Thymus (tissue), 14 donors: ENCODE measurements at places on chromosomes 11 and 22.
A peak's percentile ranks its signal among the peaks of the same experiment; 100 is the strongest.

GRCh38 chr11:35013514-35014233 lies 97.3 kb downstream of the PDHX start:
- H3K4me1 ChIP-seq, result peaks cover 7% of the 10 kb centered on the region
- H3K36me3 ChIP-seq, result no peaks in the 10 kb centered on the region
- H3K27me3 ChIP-seq, result no peaks in the 10 kb centered on the region
- no peak overlapping the region for H3K4me3 ChIP-seq
- DNase-seq, result no peak

DNA sequence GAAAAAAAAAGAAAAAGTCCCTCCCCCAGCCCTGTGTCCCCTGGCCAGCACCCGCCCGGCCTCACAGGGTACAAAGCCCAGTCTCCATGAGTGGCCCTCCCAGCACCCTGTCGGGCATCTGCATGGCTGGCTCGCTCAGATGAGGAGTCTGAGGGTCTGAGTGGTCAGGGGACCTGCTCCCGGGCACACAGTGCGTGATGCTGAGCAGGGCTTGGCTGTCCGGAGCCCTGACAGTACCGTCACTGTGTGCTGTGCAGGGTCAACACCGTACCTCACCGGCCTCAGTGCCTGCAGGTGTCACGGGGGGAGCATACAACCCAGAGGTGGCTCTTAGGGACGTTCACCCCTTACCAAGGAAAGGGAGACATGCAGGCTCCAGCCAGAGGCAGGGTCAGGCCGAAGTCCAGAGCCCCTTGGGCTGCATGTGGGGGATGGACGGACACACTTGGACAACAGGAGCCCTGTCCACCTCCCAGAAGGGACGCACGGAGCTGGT lies 3.6 kb upstream of the PLXNB2 start:
- H3K4me1 ChIP-seq, result peaks cover 39% of the 10 kb centered on the region
- no peaks in the 10 kb centered on the region for H3K36me3 ChIP-seq
- H3K27me3 ChIP-seq, result peaks cover 32% of the 10 kb centered on the region
- H3K27ac ChIP-seq, result no peak overlapping the region

GRCh38 chr11:110147962-110148709 lies 54.9 kb downstream of the ZC3H12C start:
- no peaks in the 10 kb centered on the region for H3K36me3 ChIP-seq
- H3K27ac ChIP-seq, result no peak overlapping the region
- H3K4me3 ChIP-seq, result no peak overlapping the region

DNA sequence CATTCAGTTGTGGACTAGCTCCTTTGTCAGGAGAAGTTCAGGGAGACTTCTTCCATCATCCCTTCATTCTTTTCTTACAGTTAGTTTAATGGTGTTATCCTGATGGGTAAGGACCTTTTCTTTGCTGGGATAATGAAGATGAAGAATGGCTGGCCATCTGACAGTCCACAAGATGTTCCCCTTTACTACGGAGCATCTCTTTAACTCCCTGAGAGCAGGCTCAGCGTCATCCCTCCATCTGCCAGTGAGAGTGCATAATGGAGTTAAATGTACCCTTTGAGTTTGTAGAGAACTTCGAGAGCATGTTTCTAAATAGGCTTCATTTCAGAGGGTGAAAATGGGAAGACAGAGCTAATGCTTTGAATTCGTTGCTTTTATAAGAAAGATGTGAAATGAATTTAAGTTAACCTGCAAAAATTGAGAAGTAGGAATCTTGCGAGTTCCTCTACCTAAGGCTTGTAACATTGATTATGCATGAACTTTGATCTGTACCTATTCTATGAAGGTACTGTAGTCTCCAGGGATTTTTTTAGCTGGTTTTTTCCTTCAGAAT lies 1.7 kb downstream of the EP300 start:
- H3K4me1 ChIP-seq, result peaks cover 14% of the 10 kb centered on the region
- no peaks in the 10 kb centered on the region for H3K27me3 ChIP-seq
- peak; percentile 46 for DNase-seq
- peak overlapping the region; percentile 92 for H3K4me3 ChIP-seq

- no peak overlapping the region for H3K4me3 ChIP-seq
- no peaks in the 10 kb centered on the region for H3K36me3 ChIP-seq
- H3K27ac ChIP-seq, result no peak overlapping the region
These were observed 135.6 kb downstream of the RAB38 start for GRCh38 chr11:88039476-88040147.

GRCh38 chr22:24379536-24379935 lies 47.9 kb upstream of the ADORA2A start:
- H3K4me3 ChIP-seq, result no peak overlapping the region
- H3K4me1 ChIP-seq, result no peaks in the 10 kb centered on the region
- H3K27ac ChIP-seq, result no peak overlapping the region
- no peak for DNase-seq

DNA sequence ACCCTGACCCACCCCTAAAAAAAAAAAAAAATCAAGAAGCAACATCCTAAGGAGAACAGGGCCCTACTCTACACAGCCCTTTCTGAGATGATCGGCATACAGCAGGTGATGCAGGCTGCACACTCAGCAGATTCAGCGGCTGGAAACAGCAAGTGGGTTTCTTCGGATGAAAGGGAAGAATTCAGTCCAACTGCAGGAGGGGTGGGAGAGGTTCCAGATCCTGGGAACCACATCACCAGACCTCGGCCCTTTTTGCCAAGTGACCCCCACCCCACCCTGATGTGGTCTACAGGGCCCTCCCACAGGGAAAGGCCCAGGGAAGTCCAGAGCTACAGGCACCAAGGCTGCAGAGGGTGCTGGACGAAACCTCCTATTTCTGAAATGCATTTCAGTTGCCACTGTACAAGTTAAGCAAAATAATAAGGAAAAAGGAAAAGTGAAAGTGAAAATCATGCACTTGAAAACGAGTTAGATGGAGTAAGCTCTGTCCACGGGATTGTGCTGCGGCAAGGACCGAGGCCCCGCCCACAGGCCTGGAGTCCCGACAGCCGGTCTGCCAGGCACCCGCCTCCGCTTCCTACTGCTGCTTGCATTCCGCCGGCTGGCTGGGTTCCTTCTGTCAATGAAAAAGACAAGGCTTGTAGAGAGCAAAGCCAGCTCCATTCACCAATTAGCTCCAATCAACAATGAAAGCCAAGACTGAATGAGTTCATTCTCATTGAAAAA lies 16.0 kb upstream of the PHLDA2 start:
- peaks cover 3% of the 10 kb centered on the region for H3K4me1 ChIP-seq
- H3K27me3 ChIP-seq, result no peaks in the 10 kb centered on the region
- H3K4me3 ChIP-seq, result no peak overlapping the region
- no peak overlapping the region for H3K27ac ChIP-seq
- H3K36me3 ChIP-seq, result peaks cover 52% of the 10 kb centered on the region
- DNase-seq, result peak; percentile 41

DNA sequence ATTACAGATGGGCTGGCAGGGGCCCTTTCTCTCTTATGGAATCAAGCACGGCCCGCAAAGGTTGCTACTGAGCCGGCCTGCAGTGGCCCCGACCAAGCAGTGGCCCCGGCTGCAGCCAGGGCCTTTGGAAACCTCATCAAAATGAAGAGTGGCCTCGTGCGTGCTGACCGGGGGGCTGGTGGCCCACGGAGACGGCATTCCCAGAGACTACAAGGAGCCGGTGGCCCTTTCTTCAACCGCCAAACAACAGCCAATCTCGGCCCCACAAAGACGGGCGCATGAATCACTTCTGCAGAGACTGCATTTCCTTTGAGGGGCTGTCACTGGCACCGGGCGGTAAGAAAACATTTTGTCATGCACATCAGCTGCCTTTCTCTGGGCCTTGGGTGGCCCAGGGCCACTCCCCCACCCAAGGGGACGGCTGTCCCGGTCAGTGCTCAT lies 43.1 kb upstream of the FGF3 start:
- no peaks in the 10 kb centered on the region for H3K27me3 ChIP-seq
- no peak overlapping the region for H3K4me3 ChIP-seq
- DNase-seq, result no peak
- no peak overlapping the region for H3K27ac ChIP-seq
- H3K36me3 ChIP-seq, result no peaks in the 10 kb centered on the region

- H3K4me3 ChIP-seq, result no peak overlapping the region
- H3K4me1 ChIP-seq, result no peaks in the 10 kb centered on the region
- H3K27ac ChIP-seq, result no peak overlapping the region
- no peak for DNase-seq
- no peaks in the 10 kb centered on the region for H3K27me3 ChIP-seq
These were observed 756.6 kb upstream of the API5 start for GRCh38 chr11:42555190-42555589.

GRCh38 chr11:44708523-44709280 lies 18.1 kb upstream of the TSPAN18 start:
- no peaks in the 10 kb centered on the region for H3K27me3 ChIP-seq
- no peak overlapping the region for H3K4me3 ChIP-seq
- H3K4me1 ChIP-seq, result no peaks in the 10 kb centered on the region

DNA sequence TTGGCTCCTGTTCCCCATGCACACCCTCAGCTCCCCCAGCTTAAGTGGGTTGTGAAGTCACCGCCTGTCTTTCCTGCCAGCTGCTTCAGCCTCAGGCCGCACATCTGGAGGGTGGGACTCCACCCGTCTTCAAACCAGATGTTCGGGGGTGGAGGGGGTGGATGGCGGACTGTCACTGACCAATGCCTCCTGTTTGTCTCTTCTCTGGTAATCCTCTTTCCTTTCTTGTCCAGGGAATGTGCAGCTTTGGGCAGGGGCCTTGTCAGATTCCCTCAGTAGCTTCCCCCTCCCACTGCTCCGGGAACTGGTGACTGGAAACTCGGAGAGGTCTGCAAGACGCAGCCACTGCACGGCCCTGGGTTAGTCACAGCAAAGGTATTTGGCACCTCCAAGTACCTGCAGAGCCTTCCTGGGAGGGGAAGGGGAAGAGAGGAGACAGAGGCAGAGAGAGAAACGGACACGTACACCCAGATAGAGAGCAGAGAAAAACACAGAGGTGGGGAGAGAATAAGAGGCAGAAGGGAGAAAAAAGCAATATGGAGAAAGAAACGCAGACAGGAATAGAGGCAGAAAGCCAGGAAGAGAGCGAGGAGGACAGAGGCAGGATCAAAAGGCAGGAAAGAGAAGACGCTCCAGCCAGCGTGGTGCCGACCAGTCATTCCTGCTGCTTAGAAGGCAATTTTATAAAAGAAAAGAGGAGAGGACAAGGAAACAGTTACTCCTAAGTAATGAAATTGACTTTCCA lies 56.1 kb upstream of the TIMP3 start:
- no peak overlapping the region for H3K27ac ChIP-seq
- no peak for DNase-seq
- no peaks in the 10 kb centered on the region for H3K36me3 ChIP-seq
- H3K4me3 ChIP-seq, result no peak overlapping the region

DNA sequence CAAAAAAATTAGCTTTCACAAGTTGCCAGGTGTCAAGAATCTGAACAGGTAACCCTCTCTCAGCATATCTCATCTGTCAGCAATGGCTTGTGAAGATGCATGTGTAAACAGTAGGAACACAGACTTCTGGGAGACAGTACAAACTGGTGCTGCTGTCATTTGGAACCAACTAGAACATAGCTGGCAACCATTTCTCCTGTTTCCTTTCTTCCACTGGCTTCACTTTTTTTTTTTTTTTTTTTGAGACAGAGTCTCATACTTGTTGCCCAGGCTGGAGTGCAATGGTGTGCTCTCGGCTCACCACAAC lies 2.1 kb upstream of the PIK3C2A start:
- H3K27me3 ChIP-seq, result no peaks in the 10 kb centered on the region
- H3K4me1 ChIP-seq, result peaks cover 10% of the 10 kb centered on the region
- DNase-seq, result no peak

DNA sequence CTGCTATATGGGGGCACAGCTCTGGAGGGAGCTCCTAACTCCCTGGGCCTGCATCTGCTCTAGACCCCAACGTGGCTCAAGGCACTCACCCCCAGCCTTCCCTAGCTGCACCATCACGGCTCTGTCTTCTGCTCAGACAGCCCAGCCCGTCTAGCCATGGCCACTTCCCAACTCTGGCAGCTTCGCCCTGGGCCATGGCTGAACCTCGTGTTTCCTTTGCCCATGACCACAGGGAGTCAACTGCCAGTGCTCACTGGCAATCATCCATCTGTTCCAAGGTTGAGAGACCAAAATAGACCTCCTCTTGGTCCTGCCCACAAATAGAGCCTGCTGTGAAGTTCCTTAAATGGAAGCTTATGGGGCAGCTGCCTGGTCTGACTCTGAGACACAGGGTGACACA lies 5.4 kb downstream of the LMO1 start:
- no peak for DNase-seq
- H3K4me1 ChIP-seq, result peaks cover 4% of the 10 kb centered on the region
- H3K36me3 ChIP-seq, result no peaks in the 10 kb centered on the region
- peaks cover 48% of the 10 kb centered on the region for H3K27me3 ChIP-seq

DNA sequence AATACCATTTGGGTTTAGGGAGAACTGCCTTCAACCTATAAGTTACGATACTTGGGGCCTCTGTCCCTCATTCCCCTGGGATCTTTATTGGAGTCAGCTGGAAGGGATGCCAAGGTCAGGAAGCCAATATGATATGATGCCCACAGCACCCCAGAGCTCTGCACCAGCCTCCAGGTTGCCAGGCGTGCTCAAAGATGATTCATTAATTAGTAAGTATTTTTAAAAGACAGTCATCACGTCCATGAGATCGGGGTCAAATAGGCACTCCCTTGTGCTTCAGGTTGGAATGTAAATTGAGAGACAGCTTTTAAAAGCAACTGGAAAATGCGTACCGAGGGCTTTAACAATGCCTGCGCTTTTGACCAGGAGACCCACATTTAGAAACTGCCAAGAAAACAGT lies 57.0 kb upstream of the CD5 start:
- H3K4me3 ChIP-seq, result no peak overlapping the region
- peaks cover 18% of the 10 kb centered on the region for H3K4me1 ChIP-seq
- H3K36me3 ChIP-seq, result no peaks in the 10 kb centered on the region
- DNase-seq, result no peak
- no peaks in the 10 kb centered on the region for H3K27me3 ChIP-seq

- no peak for DNase-seq
- no peaks in the 10 kb centered on the region for H3K4me1 ChIP-seq
- H3K4me3 ChIP-seq, result no peak overlapping the region
- no peaks in the 10 kb centered on the region for H3K36me3 ChIP-seq
- no peak overlapping the region for H3K27ac ChIP-seq
These were observed 39.7 kb upstream of the DRD2 start for GRCh38 chr11:113514856-113515255.

DNA sequence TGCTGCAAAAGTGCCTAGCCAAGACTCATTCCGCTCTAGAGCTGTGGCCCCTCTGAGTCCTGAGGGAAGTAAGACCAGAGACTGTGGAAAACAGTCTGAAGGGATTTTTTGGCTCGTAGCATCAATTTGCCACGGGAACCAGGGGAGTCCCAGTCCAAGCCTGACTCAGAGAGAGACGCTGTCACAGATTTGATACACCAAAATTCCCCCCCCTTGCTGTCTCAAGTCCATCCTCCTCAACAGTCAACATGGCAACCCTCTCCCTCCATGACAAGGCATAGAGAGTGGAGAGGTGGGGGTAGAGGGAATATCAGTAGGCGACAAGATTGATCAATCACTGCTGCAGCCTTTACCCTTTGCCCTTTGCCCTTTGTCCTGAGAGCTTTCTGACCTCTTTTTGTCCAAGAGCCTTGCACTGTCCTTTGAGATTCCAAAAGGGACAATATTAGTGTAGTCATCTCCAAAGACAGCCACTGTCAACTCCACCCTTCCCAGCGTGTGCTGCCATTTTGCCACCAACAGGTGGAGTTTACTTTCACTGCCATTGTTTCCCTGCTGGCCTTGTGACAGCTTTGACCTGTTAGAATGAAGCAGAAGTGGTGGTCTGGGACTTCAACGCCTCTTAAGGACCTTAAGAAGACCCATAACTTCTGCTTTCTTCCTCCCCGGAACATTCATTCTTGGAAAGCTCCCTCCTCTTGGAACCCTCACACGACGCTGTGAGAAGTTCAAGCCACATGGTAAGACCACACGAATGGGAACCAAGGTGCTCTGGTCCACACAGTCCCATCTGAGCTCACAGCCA lies 7.3 kb downstream of the SLC15A3 start:
- no peak for DNase-seq
- no peak overlapping the region for H3K27ac ChIP-seq
- no peaks in the 10 kb centered on the region for H3K36me3 ChIP-seq
